Ecto neural progenitor cell (in vitro differentiated cells): ENCODE measurements at places on chromosomes 13 and 19.

- no peak for DNase-seq
Measured at GRCh38 chr13:20217168-20217567, 15.0 kb downstream of the GJB6 start.

DNA sequence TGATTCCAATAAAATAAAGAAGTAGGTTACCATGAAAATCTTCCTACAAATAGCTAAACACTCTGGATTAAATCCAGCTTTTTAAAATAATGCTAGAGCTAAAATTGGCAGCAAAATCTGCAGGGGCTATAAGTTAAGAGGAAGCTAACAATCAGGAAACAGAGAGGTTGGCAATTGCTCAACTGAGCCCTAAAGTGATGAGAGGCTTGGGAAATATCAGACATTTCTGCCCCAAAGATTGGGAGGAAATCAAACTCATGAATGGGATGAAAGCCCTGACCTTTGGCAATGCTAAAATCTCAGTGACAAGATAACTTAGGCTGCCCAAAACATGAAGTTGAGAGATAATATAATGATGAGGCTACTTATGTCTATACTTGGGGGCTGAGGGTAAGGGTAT lies 1437.9 kb downstream of the EFNB2 start:
- no peak for DNase-seq

GRCh38 chr19:55302318-55302703 lies 18.5 kb downstream of the BRSK1 start:
- DNase-seq = peak; percentile 46

DNA sequence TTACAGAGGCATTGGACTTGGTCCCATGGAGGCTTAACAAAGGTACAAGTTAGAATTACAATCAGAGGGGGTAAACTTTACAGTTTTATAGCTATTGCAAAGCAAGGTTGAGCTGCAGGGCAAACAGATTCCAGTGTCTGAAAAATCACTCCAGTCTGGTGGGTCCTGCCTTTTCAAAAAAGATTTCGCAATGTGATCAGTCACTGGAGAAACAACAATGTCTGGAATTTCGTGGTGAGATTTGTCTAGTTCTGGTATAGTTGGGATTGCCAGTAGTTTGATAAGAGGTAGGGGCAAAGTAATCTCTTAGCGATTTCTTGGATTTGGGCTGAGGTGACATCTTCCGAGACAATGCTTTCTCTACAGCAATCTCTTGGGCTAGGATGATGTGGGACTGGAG lies 1198.2 kb upstream of the PCDH9 start:
- DNase-seq = no peak

DNA sequence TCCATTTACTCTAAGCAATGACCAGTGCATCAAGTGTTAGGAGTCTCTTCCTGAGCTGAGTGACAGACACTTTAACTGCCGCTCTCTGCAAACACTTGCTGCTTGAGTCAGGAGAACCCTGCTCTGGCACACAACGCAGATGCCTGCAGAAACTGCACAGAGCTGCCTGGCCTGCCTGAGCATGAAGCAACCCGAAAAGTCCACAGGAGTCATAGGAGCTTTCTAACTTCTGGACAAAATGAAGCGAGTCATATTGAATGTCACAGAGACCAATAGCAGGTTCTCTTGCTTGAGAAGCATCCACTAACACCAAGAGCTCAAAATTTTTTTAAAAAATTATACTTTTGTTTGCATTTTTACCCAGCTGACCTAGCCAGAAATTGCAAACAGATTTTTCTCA lies 232.4 kb downstream of the LHFPL6 start:
- no peak for DNase-seq

GRCh38 chr19:13012690-13013608 lies 17.7 kb downstream of the NFIX start:
- no peak for DNase-seq

GRCh38 chr19:40223135-40223822 lies 3.2 kb downstream of the CCNP start:
- peak; percentile 62 for DNase-seq

DNA sequence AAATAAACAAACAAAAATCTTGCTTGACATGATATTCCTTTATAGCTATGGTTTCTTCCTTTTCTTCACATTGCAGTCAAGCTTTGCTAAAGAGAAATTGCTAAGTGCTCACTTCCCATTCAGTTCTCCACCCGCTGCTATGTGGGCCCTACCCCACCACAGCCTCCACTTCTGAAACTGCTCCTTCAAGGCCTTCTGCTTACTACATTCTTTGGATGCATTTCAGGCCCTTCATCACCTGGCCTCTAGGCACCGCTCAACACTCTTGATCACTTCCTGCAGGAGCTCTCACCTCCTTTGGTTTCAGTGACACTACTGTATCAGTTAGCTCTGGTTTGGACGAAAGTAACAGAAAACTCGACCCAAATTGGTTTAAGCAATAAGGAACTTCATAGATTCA lies 72.4 kb downstream of the KLF5 start:
- no peak for DNase-seq

DNA sequence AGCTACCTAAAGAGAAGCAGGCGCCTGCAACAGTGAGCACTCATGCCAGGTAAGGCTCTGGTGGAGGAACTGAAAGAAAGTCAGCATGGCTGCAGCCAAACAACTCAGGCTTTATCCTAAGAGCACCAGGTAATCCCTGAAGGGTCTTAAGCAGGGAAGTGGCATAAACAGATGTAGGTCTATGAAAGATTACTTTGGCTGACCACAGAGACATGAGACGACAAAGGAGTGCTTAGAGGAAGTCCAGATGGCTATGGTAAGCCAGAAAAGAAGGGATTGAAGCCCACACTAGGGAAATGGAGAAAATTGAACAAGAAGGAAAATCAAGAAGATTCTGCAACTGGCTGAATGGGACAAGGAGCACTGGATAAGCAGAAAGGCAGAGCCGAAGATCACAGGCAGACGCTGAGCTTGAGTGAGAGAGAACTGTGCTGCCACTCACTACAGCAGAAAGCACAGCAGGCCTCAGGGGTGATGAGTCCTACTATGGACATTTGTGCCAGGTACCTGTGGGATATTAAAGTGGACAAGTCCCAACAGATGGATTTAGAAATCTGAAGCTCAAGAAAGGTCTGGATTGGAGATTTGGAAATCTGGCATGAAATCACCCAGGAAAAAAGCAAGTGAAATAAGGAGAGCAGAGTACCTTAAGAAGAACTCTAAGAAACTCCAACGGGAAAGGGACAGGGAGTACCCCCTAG lies 4.2 kb downstream of the RCBTB1 start:
- DNase-seq = no peak

GRCh38 chr13:113179374-113180230 lies 21.2 kb downstream of the PROZ start:
- no peak for DNase-seq

DNA sequence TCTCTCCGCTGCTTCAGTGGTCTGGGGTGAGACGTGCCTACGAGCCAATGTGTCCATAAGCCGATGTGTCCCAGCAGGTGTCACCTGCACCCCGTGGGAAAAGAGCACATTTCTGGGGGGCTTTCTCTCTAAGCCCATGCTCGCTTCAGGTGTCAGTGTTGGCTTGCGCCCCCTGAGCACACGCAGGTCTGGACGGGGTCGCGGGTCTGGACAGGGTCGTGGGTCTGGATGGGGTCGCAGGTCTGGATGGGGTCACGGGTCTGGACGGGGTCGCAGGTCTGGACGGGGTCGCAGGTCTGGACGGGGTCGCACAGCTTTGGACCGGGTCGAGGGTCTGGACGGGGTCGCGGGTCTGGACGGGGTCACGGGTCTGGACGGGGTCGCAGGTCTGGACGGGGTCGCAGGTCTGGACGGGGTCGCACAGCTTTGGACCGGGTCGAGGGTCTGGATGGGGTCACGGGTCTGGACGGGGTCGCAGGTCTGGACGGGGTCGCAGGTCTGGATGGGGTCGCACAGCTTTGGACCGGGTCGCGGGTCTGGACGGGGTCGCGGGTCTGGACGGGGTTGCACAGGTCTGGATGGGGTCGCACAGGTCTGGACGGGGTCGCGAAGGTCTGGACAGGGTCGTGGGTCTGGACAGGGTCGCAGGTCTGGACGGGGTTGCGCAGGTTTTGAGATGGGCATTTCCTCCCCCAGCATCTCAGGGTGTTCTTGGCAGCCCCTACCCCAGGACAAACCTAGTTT lies 24.5 kb upstream of the TFDP1 start:
- DNase-seq = no peak

DNA sequence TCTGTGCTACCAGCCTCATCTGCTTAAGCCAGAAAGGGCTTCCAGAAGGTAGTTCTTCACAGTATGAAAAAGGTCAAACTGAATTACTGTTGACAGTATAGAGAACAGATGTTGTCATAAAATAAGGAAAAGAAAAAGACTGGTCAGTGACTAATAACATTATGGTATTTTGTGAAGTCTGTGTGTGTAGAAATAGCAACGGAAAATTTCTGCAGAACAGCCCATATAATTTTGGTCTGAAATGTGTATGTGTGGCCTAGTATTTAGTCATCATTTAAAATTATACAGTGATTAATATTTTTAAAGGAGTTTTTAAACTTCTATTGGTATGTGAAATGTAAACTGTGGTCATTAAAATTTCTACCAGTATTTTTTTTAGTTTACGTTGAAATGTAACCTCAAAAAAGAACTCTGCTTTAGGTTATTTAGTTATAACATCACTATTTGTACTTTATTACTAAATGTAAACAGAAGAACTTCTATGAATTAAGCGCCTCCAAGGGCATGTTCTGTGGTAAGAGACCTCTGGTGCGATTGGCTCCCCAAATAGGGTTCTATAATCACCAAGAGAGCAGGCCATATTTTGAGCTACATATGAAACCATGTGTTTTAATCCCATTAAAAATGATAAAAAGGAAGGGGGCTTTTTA lies 3.3 kb upstream of the GPR183 start:
- DNase-seq = no peak

DNA sequence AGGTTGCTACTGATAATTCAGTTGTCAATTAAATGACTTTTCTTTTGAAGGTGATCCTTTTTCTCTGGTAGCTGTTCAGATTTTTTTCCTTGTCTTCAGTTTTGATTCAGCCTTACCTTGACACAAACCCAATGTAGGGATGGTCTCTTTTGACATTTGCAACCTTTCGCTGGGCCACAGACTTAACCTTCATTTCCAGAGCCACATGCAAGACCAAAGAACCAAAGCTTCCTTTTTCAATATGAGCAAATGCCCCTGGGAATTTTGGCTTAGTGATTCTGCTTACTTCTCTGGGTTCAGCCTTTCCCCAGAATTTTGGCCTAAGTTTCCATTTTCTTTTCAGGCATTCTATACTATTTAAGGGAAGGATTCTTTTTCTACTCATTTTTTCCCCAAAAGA lies 19.6 kb downstream of the SIGLEC5 start:
- no peak for DNase-seq

GRCh38 chr13:67226696-67227095 lies 3.4 kb downstream of the PCDH9 start:
- no peak for DNase-seq

GRCh38 chr13:101202590-101202989 lies 213.7 kb downstream of the NALCN start:
- DNase-seq = no peak

DNA sequence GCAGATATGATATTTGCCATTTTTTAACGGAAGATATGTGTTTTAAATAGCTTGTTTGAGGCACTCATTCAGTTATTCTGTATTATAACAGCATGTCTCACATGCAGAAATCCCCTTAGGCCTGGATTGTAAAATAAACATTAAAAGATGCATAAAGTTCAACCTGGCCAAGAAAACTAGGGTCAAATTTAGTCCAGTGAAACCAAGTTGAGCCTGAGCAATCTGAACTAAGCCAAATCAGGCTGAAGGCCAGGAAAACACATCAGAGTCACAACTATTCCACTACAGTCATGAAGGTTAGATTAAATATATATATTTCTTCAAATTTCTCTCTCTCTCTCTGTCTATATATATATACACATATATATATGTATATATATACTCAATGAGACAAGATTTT lies 504.8 kb downstream of the SLITRK1 start:
- DNase-seq = no peak

GRCh38 chr19:12785431-12786031 lies 5.8 kb upstream of the JUNB start:
- no peak for DNase-seq

DNA sequence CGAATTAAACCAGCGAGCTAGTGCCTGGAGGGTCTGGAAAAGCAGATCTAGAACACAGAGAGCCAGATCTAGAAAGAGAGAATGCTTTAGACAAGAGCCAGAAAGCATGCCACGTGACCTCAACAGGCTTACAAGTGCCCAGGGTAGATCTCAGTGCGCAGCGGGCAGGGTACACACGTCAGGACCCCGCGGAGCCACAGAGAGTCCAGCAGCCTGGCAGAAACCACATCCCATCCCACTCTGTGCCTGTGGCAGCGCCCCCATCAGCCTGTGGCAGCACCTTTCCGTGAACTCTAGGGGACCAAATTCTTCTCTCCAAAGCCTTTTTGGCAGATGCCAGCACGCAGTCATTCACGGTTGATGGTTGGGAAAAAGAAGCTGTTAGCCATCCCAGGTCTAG lies 5.9 kb downstream of the ARHGEF1 start:
- no peak for DNase-seq

GRCh38 chr13:98632961-98633360 lies 56.1 kb upstream of the STK24 start:
- no peak for DNase-seq
